Suppressor macrophage (primary cell): ENCODE measurements at places on chromosomes 7 and 10.

- DNase-seq, result no peak
These were observed 18.6 kb downstream of the GNAT3 start for GRCh38 chr7:80493121-80493849.

DNA sequence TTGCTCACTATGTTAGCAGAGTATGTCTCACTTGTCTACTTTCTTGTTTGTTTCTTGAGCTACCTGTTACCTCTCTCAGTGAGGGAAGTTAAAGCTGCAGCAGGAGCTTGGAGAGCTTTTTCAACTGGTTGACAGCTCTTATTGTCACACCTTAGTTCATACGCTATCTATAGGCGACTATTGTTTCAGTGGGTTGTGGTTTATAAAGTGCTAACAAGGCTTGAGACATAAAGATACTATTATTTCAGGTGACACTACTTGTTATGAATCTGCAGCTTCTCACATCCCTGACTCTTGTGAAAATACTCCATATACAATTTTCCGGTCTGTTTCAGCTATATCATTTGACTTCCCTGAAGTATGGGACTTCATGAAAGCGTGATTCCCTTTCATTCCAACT, 167.4 kb downstream of the CSTF2T start:
- no peak for DNase-seq

- DNase-seq, result no peak
These were observed 118.6 kb downstream of the MAGI2 start for GRCh38 chr7:79334841-79335240.

DNA sequence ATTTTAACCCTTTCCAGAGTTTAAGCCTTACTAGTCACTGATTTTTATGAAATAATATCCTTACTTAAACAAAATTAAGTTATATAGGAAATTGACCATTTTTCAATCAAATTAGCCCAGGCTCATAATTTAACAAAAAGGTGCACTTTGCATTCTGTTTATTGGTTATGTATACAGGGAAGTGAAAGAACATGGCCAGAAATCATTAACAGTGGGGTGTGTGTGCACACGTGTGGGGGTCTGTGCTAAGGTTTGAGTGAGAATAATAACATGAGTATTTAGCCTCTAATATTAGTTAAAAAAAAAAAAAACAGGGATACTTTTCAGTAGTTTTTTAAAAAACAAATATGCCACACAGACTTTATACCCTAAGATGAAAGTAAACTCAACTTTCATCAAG, 510.5 kb upstream of the PFKP start:
- no peak for DNase-seq

- DNase-seq, result no peak
These were observed 125.9 kb downstream of the ADAM12 start for GRCh38 chr10:126262233-126262838.

- no peak for DNase-seq
These were observed 44.1 kb upstream of the LAMB1 start for GRCh38 chr7:108046952-108047506.
